Amniotic stem cell (primary cell): ENCODE measurements at places on chromosomes 4 and X.
A peak's percentile ranks its signal among the peaks of the same experiment; 100 is the strongest.

DNA sequence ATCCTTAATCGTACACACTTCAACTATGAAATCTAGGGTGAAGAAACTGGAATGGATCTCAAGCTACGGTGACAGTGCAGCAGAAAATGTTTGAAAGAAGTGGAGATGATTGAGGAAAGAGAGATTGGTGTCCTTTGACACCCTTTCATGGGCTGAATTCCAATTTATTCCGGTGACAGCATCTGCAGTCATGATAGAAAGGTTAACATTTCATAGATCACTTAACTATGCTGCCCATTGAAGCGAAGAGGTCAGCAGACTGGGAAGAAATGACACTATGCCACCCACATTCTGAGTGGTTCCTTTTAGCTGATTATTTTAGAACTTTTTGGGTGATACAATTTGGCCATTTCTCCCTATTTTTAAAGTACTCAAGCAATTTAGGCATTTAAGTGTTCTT lies 82.3 kb downstream of the DNAAF6 start:
- no peak for DNase-seq

- DNase-seq, result no peak
Observed at GRCh38 chr4:19700992-19701391, 550.7 kb upstream of the SLIT2 start.

DNA sequence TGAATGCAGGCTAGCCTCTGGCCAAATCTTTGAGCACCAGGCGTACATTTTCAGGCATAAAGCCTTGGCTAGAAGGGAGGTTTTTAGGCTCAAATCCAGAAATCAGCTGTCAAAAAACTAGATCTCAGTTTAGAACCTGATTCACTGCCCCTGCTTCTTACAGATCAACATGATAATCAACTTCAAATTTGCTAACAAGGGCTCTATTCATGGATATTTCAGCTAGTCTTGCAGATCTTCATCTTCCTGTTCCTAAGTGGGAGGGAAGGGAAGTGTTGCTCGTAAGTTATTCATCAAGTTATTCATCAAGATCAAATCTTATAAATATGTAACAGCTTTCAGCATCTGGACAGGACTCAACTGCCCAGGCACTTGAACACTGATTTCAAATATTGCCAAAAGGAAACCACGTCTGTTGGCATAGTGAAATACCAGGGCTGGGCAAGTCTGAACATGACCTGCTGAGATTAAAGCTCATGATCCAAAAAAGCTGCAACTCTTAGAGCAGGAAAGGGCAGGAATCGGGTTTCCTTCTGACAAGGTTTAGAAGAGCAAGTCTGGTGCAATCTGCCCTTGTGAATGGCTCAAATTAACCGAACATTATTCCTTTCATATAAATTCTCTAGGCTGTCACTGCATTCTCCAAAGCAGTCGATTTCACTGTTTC lies 200.3 kb downstream of the PDGFC start:
- DNase-seq, result no peak

- DNase-seq, result no peak
Observed at GRCh38 chr4:178836865-178837264, 1394.6 kb upstream of the AGA start.

- no peak for DNase-seq
Observed at GRCh38 chrX:46912603-46913491, 626 bp downstream of the JADE3 start.

GRCh38 chrX:54358424-54359211 lies 772 bp upstream of the WNK3 start:
- peak; percentile 7 for DNase-seq

DNA sequence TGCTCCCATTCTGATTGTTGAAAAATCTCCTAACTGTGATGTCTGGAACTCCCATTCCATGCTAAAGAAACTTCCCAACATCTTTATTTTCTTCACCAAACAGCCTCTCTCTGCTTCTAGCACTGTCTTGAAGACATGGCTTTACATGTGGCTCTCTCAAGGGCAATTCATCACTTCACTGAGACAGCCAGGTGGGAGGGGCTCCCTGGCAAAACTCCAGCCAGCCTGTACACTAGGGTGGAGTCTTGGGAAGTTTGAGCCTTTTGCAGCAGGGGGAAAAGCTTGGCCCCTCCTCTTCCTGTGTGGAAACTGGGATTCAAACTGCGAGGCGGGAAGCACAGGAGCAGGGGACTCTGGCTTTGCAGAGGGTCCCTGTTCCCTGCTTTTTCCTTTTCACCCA lies 130.5 kb upstream of the TTC29 start:
- DNase-seq, result no peak

- DNase-seq, result no peak
Observed at GRCh38 chr4:3424522-3425095, 17.2 kb upstream of the HGFAC start.

DNA sequence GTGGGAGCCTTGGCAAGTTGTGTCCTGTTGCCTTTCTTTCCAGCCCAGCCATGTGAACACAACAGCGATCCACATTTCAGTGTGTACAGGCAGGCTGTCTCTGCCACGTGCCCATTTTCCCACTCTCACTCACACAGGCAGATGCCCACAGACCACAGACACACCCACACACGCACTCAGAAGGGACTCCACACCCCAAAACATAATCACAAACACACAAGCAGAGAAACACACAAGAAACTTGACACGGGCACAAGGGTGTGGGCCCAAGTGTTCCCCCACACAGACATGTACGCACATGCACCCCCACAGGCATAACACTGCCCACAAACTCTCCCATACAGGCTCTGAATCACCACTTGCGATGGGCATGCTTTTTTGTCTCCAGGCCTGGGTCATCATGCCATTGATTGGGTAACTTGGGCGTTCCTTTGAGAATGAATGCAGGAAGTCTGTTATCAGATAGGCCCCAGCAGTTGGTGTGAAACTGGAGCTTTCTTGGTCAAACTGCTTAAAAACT lies 84.3 kb downstream of the NBDY start:
- DNase-seq, result no peak

GRCh38 chr4:139017861-139018260 lies 2.3 kb downstream of the NOCT start:
- DNase-seq, result no peak

DNA sequence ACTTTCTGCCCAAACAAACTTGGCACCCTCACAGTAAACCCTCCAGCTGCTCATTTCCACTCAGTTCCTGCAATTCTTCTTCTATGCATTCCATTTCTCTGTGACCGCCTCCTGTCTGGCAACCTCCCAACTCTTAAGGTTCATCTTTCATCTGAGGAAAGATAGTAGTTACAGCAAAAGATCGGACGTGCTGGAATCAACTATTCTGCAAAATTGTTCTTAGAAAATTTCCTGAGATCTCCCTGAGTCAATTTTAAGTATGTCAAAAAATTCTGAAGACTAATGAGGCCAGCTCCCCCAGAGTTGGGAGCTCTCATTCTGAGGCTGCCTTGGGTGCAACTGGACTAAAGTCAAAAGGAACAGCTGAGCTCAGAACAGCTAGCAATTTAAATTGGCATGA lies 1026.0 kb downstream of the ADGRL3 start:
- DNase-seq, result no peak

DNA sequence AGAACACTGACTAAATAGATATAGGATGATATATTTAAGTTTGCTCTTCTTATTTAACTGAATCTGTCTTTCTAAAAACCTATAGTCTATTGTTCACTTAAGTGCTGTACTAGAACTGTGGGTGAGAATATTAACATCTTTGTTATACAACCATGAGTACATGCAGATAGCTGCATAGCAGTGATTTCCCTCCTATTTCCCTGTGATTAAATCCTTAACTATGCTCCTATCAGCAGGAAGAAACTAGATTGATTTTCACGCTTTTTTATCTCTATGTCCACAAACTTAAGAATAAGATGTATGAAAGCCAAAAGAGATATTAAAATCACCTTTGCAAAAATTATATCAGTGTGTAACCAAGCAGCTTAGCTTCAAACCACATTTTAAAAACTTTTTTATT lies 11.3 kb upstream of the UGT2A3 start:
- DNase-seq, result no peak

- no peak for DNase-seq
Observed at GRCh38 chrX:118437283-118437682, 58.3 kb upstream of the DOCK11 start.

DNA sequence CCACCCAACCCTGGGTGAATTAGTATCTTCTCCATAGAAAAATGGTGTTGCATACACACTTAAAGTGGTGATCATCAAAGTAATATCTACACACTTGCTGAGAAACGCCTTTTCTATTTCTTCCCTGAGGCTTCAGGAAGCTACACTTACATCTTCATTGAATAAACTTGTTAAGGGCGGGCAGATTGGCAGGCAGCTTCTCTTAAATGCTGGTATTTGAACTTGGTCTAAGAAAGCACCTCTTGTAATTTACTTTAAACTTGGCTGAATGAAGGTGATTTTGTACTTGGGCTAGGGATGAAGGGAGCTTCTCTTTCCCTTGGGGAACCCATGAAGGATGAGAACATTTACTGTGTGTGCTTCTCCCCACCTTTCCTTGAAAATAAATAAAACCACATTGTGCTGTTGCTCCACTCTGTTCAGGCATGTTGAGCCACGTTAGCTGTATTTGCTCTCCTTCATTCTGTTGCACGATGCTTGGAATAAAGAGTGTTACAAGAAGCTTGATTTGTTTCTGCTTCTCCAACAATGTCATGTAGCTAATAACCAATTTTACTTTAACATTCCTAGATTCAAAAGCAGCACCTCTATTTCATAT lies 430.1 kb downstream of the ANKRD50 start:
- DNase-seq, result no peak

GRCh38 chr4:78323439-78323838 lies 228.1 kb upstream of the ANXA3 start:
- DNase-seq, result no peak

DNA sequence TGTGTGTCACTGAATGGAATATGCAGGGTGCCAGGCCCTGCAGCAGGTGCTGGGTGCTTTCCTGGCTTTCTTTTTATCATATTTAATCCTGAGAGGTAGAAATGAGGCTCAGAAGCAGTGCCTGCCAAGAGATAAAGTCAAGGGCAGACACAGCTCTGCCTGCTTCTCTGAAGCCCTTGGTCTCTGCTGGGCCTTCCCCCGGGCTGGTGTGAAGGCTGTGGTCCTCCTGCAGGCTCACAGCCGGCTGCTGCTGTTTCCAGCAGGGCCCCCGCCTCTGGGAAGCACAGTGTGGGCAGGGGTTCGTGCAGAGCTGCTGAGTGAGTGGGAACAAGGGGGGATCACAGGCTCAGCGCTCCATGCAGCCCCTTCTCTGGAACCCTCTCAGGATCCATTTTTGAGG lies 49.6 kb downstream of the TBC1D14 start:
- no peak for DNase-seq

- no peak for DNase-seq
Observed at GRCh38 chrX:18674417-18674787, 2.5 kb upstream of the RS1 start.

DNA sequence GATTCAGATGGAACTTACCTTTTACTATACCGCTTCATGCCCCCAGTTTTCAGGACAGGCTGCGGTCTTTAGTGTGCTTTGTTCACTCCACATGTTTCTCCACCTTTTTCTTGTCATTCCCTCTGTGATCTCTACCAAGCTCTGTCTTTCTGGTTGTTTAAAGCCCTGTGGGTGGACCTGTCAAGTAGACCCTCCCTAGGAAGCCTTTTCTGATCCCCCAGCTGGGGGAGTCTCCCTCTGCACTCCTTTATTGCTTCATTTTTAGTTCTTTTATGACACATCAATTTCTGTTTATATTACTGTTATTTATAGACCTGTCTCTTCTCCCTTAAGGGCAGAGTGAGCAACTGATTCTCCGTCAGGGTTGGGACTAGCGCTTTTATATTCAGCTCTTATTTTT lies 150.2 kb downstream of the C4orf33 start:
- no peak for DNase-seq

DNA sequence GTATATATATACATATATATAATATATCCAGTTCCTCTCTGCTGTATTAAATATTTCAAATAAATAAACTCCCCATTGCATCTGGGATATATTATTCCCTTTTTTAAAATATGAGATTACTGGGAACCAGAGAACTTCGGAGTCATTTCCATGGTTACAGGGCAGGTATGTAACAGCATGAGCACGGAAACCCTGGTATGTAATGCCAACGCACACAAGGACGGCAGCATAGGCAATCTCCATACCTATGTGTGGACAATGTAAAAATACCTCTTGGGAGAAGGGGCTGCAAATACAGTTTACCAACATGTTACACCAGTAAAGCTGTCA lies 62.8 kb downstream of the NUDT10 start:
- DNase-seq, result no peak

GRCh38 chr4:30429813-30430761 lies 290.1 kb upstream of the PCDH7 start:
- peak; percentile 7 for DNase-seq

DNA sequence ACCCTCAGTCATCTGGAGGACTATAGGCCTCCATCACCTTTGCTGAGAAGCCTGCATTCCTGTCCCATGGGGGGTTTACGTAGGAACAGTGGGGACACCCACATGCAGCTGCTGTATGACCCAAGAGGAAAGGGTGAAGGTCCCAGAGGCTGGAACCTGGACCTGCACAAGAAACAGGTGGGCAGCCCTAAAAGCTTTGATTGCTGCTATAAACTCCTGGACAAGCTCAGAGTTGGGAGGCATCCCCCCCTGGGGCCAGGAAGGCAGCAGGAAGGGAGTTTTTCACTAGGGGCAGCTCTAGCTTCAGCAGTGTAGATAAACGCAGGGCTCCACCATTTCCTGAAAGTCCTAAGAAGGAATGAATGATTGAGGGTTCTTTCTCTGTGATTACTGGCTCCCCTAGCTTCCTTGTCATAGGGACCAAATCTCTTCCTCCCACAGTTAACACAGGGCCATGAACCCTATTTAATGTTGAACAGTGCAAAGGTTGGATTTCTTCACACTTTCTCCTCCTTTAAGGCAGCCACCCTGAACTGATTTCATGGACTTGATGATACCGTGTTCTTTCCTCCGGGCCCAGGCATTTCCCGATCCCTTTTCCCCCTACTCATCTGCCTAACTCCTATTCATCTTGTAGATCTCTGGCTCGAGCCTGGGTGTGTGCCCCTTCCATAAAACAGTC lies 84.2 kb downstream of the CHRNA9 start:
- no peak for DNase-seq

- DNase-seq, result no peak
Observed at GRCh38 chrX:42697544-42697943, 80.4 kb downstream of the PPP1R2C start.

GRCh38 chr4:115332078-115332477 lies 218.7 kb upstream of the NDST4 start:
- no peak for DNase-seq
